PC-3 (cell line): ENCODE measurements at places on chromosomes 6 and 20. TPM values are rescaled to one million over a fixed set of nuclear protein-coding genes. Genes with fewer than 3 reads are reported as not detected.

Gene ZNF391
- 1.7 and 5.9 TPM in 2 replicates for total RNA-seq

Gene SYTL3
- total RNA-seq = 1.7 and 1.8 TPM in 2 replicates

Gene C20orf204
- 2.1 and 3.4 TPM in 2 replicates for total RNA-seq

Gene NKX2-2
- total RNA-seq = not detected in 2 replicates

Gene ABHD16B
- not detected in 2 replicates for total RNA-seq

Gene TAGAP
- not detected in 2 replicates for total RNA-seq

Gene DYNLT2
- total RNA-seq = 0.51 and 1.5 TPM in 2 replicates

Gene NRN1
- total RNA-seq = not detected in 2 replicates

Gene DEFB124
- not detected in 2 replicates for total RNA-seq

Gene RGL2
- 34.9 and 37.0 TPM in 2 replicates for total RNA-seq

Gene TRMT11
- 17.9 and 23.5 TPM in 2 replicates for total RNA-seq

Gene FAM209B
- total RNA-seq = 0.58 TPM in 1 of 2 replicates, not detected in the other

Gene SLC22A3
- total RNA-seq = 0.47 and 0.92 TPM in 2 replicates

Gene CYP39A1
- 0.66 and 1.2 TPM in 2 replicates for total RNA-seq

Gene CST4
- total RNA-seq = 0.98 TPM in 1 of 2 replicates, not detected in the other

Gene RAB44
- not detected in 2 replicates for total RNA-seq

Gene MUCL3
- total RNA-seq = 0.04 TPM in 1 of 2 replicates, not detected in the other

Gene FAM210B
- total RNA-seq = 27.8 and 37.9 TPM in 2 replicates

Gene MUC22
- total RNA-seq = 0.06 TPM in 1 of 2 replicates, not detected in the other

Gene DYNLRB1
- 153 and 177 TPM in 2 replicates for total RNA-seq

Gene DDAH2
- total RNA-seq = 65.5 and 71.6 TPM in 2 replicates

Gene MPC1
- total RNA-seq = 10.0 and 26.7 TPM in 2 replicates
